ENCODE measurements at places on chromosomes 3 and 15.

DNA sequence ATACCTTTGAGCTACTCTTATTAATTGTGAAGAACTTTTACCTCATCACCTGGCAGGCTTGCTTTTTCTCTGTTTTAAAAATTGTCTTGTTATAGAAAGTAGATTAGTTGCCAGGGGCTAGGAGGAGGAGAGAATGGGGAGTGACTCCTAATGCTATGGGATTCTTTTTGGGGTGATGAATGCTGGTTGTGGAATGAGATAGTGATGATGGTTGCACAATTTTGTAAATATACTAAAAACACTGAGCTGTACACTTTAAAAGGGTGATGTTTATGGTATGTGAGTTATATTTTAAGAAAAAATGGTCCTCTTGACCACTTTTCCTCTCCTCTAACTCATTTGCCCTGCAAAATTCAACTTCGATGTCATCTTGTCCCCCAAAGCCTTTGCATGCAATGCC lies 31.8 kb upstream of the LRIG1 start:
- no peak for DNase-seq

GRCh38 chr3:107561980-107562379 lies 39.2 kb downstream of the BBX start:
- DNase-seq: no peak

DNA sequence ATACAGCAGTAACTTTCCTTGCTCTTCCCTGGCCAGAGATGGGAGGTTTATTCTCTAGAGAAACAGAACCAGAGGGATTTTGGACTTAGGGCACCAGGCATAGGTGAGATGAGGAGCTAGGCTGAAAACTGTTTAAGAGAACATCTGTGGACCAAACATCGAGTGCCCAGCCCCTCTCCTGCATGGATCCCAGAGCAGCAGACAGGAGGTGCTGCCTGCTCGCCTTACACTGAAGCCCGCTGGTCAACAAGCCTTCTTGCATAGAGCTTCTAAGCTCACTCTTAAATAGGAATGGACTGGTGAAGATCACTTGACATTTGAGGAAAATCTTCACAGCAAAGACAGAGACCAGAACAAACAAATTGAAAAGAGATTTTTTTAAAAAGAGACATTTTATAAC lies 41.2 kb downstream of the PARP15 start:
- DNase-seq: no peak

GRCh38 chr3:153970741-153971347 lies 150.3 kb upstream of the ARHGEF26 start:
- DNase-seq: peak; percentile 4

- peak; percentile 77 for DNase-seq
Measured at GRCh38 chr3:14467814-14468620, 65.6 kb downstream of the SLC6A6 start.

GRCh38 chr15:56530157-56530556 lies 65.2 kb upstream of the MNS1 start:
- DNase-seq: no peak

Measured in HTR-8/SVneo (cell line).